Kidney (tissue), 22 donors: ENCODE measurements at places on chromosomes 2 and 18. TPM values are rescaled to one million over a fixed set of nuclear protein-coding genes. Genes with fewer than 3 reads are reported as not detected.

MC2R gene
- total RNA-seq, result not detected

GAREM1 gene
- 47.0 TPM for total RNA-seq

HEATR5B gene
- 20.5 TPM for total RNA-seq

IGFBP2 gene
- 53.7 TPM for total RNA-seq

CYP27A1 gene
- 18.5 TPM for total RNA-seq

CABLES1 gene
- 40.5 TPM for total RNA-seq

EVA1A gene
- 28.1 TPM for total RNA-seq

SFTPB gene
- 1.3 TPM for total RNA-seq

NLRC4 gene
- 2.3 TPM for total RNA-seq

CENPO gene
- 5.7 TPM for total RNA-seq

ID2 gene
- 74.6 TPM for total RNA-seq

RAB27B gene
- total RNA-seq, result 4.1 TPM

IL1RN gene
- total RNA-seq, result 2.1 TPM

ALPG gene
- not detected for total RNA-seq

HTR2B gene
- total RNA-seq, result 3.0 TPM

KCNE4 gene
- 4.2 TPM for total RNA-seq

NEU4 gene
- 0.76 TPM for total RNA-seq

KANSL1L gene
- total RNA-seq, result 65.4 TPM

RIT2 gene
- total RNA-seq, result not detected

PARD3B gene
- 29.6 TPM for total RNA-seq

PID1 gene
- total RNA-seq, result 9.4 TPM

UGT1A3 gene
- total RNA-seq, result 0.57 TPM

DCC gene
- total RNA-seq, result 3.9 TPM

CD8B2 gene
- 0.09 TPM for total RNA-seq

CCDC178 gene
- 3.7 TPM for total RNA-seq

TUBB6 gene
- 98.9 TPM for total RNA-seq

PIGN gene
- 30.5 TPM for total RNA-seq

ADAM23 gene
- total RNA-seq, result 1.0 TPM

PCBP1 gene
- 298 TPM for total RNA-seq

C1QL2 gene
- not detected for total RNA-seq

PKDCC gene
- 52.2 TPM for total RNA-seq

SERPINB4 gene
- not detected for total RNA-seq

NUP35 gene
- total RNA-seq, result 17.9 TPM

ACKR3 gene
- total RNA-seq, result 8.7 TPM

VWA3B gene
- 0.35 TPM for total RNA-seq

CEP192 gene
- total RNA-seq, result 31.7 TPM

HOXD9 gene
- total RNA-seq, result 36.5 TPM

SKA1 gene
- 0.31 TPM for total RNA-seq

ARHGEF33 gene
- 2.3 TPM for total RNA-seq

ALK gene
- total RNA-seq, result 0.13 TPM

PROM2 gene
- total RNA-seq, result 65.6 TPM

FAM117B gene
- total RNA-seq, result 14.8 TPM
